ENCODE measurements at places on chromosomes 1 and 21.

GRCh38 chr21:26800970-26801431 is 44.2 kb downstream of the ADAMTS1 start:
- DNase-seq = no peak

DNA sequence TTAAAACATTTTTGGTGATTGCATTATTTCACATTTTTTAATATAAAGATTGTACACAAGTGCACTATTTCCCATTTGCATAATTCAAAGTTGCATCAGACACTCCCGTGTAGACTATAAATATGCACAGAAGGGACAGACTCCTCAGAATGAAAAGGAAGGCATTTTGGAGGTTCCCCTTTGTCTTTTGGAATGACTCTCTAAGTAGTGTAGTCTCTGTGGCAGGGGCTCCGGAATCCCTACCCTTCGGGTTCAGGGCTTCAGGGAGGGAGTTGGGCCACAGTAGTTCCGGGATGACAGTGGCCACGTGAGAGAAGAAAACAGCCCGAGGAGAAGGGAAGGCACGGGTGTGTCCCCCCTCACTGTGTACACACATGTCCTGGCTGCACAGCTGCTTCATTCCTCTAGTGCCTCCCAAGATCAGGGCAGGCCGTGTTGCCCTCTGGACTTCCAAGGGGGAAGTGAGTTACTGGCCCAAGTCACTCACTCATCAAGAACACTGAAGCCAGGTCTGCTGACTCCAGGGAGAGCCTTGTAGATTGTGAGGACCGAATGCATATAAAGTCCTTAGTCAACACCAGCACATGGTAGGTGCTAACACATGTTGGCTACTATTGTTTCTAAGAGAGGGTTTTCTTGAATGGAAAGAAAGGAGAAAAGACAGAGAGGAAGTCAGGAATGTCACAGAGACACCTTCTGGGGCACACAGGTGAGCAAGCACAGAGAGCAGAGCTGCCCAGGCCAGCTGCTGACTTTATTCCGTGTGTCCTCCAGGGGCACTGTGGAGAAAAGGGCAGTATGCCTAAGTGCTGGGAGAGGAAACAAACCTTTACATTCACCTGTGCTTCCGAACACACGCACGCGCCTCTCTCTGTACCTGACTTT is 39.8 kb downstream of the LHX4 start:
- no peak for DNase-seq

GRCh38 chr1:44590475-44590874 is 83.8 kb downstream of the TMEM53 start:
- no peak for DNase-seq

GRCh38 chr1:44405798-44406736 is 1.0 kb downstream of the RNF220 start:
- DNase-seq = peak; percentile 18

GRCh38 chr1:109210058-109210457 is 3.7 kb upstream of the SARS1 start:
- no peak for DNase-seq

DNA sequence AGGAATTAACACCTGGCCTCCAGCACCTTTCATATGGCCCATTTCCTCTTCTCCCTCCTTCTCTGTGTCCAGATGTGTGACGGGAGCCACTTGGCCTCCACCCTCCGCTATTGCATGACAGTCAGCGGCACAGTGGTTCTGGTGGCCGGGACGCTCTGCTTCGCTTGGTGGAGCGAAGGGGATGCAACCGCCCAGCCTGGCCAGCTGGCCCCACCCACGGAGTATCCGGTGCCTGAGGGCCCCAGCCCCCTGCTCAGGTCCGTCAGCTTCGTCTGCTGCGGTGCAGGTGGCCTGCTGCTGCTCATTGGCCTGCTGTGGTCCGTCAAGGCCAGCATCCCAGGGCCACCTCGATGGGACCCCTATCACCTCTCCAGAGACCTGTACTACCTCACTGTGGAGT is 5.6 kb downstream of the TMEM61 start:
- no peak for DNase-seq

GRCh38 chr1:169576241-169576934 is 9.9 kb downstream of the F5 start:
- DNase-seq = no peak

GRCh38 chr1:36089393-36090121 is 865 bp downstream of the ADPRS start:
- DNase-seq = no peak

DNA sequence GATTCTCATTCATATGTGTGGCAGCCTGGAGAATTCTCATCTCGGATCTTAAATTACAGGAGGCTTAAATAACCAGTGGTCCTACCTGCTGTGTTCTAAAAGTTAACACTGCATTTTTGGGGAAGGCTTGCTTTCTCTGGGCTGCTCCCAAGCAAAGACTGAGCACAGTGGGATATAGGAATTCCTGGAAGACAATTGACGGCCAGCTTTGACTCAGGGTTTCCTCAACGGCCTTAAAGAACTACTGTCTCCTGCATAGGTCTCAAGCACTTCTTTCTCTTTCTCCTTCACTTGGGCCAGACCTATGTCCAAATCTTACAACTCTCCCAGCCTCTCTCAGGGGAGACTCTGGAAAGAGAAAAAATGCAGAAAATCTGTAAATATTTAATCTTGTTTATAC is 1.0 kb upstream of the KRTAP13-3 start:
- DNase-seq = no peak

- DNase-seq = peak; percentile 56
These were observed 660 bp downstream of the GCLM start for GRCh38 chr1:93908394-93909145.

GRCh38 chr1:223030871-223031400 is 112.1 kb downstream of the TLR5 start:
- no peak for DNase-seq

- no peak for DNase-seq
These were observed 15.9 kb downstream of the PCSK9 start for GRCh38 chr1:55055084-55055882.

GRCh38 chr1:58966103-58966916 is 182.5 kb upstream of the JUN start:
- no peak for DNase-seq

- peak; percentile 73 for DNase-seq
These were observed 1.7 kb upstream of the ZBTB7B start for GRCh38 chr1:155000726-155001424.

DNA sequence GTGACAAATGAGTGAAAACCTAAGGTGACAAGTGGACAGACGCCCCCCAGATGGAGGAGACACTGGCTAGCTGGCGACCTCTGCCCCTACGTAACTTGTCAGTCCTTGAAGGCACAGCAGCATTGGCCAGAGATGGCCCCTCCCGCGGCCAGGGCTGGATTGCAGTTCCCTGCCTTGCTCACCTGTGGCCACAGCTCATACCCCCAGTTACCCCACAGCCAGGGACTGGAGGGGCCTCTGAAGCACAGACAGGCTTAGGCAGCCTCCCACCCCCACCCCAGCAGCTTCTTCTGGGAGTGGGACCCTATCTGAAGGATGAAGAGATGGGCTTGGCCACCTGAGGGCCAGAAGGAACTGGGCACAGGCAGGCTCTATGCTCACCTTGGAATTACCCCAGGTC is 3.7 kb downstream of the HES3 start:
- no peak for DNase-seq

DNA sequence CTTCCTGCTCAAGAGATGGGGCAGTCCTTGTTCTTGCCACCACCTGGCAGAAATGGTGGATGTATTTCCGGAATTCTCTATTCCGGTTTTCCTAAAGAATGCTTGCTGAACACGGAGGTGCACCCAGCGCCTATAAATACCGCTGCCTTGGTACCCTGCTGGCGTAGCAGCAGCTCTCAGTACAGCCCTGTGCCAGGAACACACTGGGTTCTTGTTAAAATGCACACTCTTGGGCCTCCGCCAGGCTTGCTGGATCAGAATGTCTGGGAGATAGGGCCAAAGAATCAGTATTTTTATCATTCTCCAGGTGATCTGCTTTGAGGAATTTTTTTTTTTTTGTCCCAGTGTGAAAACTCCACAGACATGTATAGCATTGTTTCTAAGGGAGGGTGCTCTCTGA is 54.2 kb downstream of the IGSF5 start:
- no peak for DNase-seq

GRCh38 chr1:153372571-153372970 is 2.9 kb downstream of the S100A12 start:
- no peak for DNase-seq

All from central memory CD4-positive, alpha-beta T cell (primary cell).